ENCODE measurements at places on chromosomes 4 and X. TPM values are rescaled to one million over a fixed set of nuclear protein-coding genes. Genes with fewer than 3 reads are reported as not detected.

GRCh38 chr4:99847362-99847976 lies 30.8 kb downstream of the DAPP1 start:
- no peak for DNase-seq
- no peaks in the 10 kb centered on the region for H3K27me3 ChIP-seq
- H3K36me3 ChIP-seq, result no peaks in the 10 kb centered on the region
- H3K4me1 ChIP-seq, result no peaks in the 10 kb centered on the region
- H3K27ac ChIP-seq, result no peak overlapping the region

S100G gene
- not detected for total RNA-seq

GRCh38 chrX:69388526-69388925 lies 115.6 kb upstream of the NALF2 start:
- H3K4me1 ChIP-seq, result no peaks in the 10 kb centered on the region
- H3K4me3 ChIP-seq, result no peak overlapping the region
- DNase-seq, result no peak
- no peaks in the 10 kb centered on the region for H3K27me3 ChIP-seq

- no peaks in the 10 kb centered on the region for H3K36me3 ChIP-seq
- no peak overlapping the region for H3K4me3 ChIP-seq
- H3K4me1 ChIP-seq, result no peaks in the 10 kb centered on the region
- DNase-seq, result no peak
These were observed 507.4 kb downstream of the C4orf33 start for GRCh38 chr4:129603241-129603931.

DNA sequence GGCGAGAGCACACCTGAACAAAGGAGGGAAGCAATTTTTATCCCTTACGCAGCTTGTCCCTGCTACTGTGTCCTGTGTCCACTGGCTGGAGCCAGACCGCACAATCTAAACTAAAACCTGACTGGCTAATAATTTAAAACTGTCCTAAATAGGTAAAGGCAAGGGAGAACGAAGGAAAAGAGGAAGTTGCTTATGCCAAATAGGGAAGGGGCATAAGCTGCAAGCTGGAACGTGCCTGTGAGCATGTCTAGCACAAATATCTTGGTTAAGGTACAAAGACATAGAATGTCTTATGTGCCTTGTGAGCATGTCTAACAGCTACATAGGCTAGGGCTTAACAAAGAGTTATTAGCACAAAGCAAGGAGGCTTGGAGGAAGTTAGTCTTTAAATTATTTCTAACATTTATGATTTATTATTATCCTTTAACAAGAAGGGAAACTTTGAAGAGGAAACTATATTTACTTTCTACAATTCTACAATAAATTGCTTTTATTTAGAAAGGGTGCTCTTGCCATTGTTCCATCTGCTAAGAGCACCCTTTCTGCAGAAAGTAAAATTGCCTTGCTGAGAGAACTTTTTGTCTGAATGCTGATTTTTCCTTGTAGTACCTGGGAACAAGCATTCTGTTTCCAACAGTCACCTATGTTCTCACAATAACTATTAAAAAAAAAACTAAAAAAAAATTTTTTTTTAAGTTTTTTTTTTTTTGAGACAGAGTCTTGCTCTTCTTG lies 80.6 kb upstream of the CBR4 start:
- no peaks in the 10 kb centered on the region for H3K27me3 ChIP-seq
- H3K27ac ChIP-seq, result no peak overlapping the region
- no peaks in the 10 kb centered on the region for H3K4me1 ChIP-seq
- no peak overlapping the region for H3K4me3 ChIP-seq
- peaks cover 4% of the 10 kb centered on the region for H3K36me3 ChIP-seq

- peaks cover 2% of the 10 kb centered on the region for H3K36me3 ChIP-seq
- H3K4me3 ChIP-seq, result peak overlapping the region; percentile 81
- no peak for DNase-seq
- H3K4me1 ChIP-seq, result peaks cover 3% of the 10 kb centered on the region
- peak overlapping the region; percentile 93 for H3K27ac ChIP-seq
- H3K27me3 ChIP-seq, result no peaks in the 10 kb centered on the region
These were observed 815 bp downstream of the HCCS start for GRCh38 chrX:11111947-11112346.

GRCh38 chr4:3704669-3705068 lies 61.5 kb upstream of the ADRA2C start:
- no peaks in the 10 kb centered on the region for H3K36me3 ChIP-seq
- no peaks in the 10 kb centered on the region for H3K4me1 ChIP-seq
- DNase-seq, result no peak
- H3K27me3 ChIP-seq, result peaks cover 6% of the 10 kb centered on the region
